Muscle of leg (tissue), 16 donors: ENCODE measurements at places on chromosomes 4 and X. TPM values are rescaled to one million over a fixed set of nuclear protein-coding genes. Genes with fewer than 3 reads are reported as not detected.

The ETDB gene
- total RNA-seq, result not detected

The NAA11 gene
- total RNA-seq, result 0.13 TPM

The TSPAN5 gene
- total RNA-seq, result 12.7 TPM

The CNOT6L gene
- total RNA-seq, result 23.6 TPM

The RPA4 gene
- total RNA-seq, result 0.93 TPM

DNA sequence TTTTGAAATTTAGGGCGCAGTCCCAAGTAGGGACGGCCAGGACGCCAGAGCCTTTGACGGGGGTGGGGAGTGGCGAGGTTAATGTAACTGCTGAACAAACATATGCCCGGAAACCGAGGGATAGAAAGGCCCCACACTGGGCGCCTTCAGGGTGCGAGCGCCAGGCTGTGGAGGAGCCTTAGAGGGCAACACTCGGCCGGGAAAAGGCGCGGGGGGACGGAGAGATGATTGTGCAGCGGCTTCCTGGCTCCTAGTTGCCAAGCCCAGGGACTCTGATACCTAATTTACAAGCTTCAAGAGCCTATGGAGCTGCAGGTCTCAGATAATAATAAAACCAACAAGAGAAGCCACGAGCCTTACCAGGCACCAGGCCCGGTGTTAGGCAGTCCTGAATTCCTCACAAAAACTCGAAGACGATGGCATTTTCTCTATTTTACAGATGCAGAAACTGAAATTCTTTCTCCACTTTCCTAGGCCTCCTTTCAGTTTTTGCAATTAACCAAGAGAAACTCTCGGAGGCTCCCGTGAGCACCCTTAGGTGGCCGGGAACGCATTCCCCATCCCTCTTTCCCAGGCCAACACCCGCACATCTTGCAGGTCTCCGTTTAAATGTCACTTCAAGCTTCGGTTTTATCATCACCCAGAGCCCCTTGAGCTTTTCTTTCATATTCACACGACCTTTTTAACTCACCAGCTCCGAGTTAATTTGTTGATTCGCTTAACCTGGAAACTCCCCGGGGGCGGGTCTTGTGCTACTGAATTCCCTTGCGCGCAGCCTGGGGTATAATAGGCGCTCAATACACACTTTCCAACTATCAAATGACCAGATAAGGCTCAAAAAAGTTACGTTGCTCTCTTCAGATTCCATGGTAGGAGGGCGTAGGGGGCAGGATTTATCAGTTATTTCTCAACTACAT is 6.4 kb upstream of the GSX2 start:
- no peak for DNase-seq

- no peak for DNase-seq
These were observed 207.1 kb downstream of the TRAM1L1 start for GRCh38 chr4:116878280-116878679.

- DNase-seq, result no peak
These were observed 147.0 kb downstream of the CCSER1 start for GRCh38 chr4:90274175-90274574.

DNA sequence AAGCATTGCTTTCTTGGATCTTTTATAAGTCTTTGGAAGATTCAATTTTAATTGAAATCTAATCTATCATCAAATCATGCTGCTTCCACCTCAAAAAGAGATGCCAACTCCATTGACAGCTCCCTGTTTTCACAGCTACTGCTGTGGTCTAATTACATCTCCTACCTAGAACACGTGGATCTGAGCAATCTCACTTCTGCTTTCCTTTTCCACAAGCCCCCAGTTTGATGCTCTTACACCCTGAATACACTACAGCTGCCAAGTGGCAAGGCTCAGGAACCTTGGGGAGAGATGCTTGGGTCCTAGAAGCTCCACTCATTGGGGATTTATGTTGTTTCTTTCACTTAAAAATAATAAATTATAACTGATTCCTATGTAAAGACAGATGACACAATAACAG is 172.0 kb downstream of the CFAP299 start:
- DNase-seq, result no peak

GRCh38 chr4:149203256-149204001 is 612.2 kb downstream of the IQCM start:
- DNase-seq, result peak; percentile 81

DNA sequence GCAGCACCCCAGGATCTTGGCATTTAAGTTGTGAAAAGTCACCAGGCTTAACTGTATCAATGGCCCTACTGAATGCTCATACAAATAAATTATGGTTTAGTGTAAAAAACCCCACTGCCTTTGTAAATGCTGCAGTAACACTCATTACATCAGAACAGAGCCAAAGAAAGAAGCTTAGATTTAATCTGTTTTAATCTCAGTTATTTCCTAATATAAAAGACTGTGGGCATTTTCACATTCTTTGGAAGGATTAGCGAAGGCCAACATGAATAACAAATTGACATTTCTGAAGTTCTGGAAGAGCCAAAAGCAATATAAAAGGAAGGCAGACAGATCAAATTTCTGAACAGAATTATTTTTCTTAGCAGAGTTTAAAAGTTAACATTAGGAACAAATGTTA is 140.0 kb upstream of the HCCS start:
- peak; percentile 33 for DNase-seq

- no peak for DNase-seq
These were observed 8.3 kb downstream of the PPM1K start for GRCh38 chr4:88275949-88276515.

GRCh38 chr4:57445686-57446085 is 335.5 kb upstream of the IGFBP7 start:
- DNase-seq, result peak; percentile 24
